ENCODE measurements at places on chromosomes 2 and 18. TPM values are rescaled to one million over a fixed set of nuclear protein-coding genes. Genes with fewer than 3 reads are reported as not detected.
A peak's percentile ranks its signal among the peaks of the same experiment; 100 is the strongest.

GRCh38 chr2:220705678-220706077 is 866.4 kb downstream of the EPHA4 start:
- no peak overlapping the region for H3K27ac ChIP-seq
- H3K36me3 ChIP-seq: peaks cover 10% of the 10 kb centered on the region
- no peaks in the 10 kb centered on the region for H3K27me3 ChIP-seq
- no peaks in the 10 kb centered on the region for H3K4me1 ChIP-seq

DNA sequence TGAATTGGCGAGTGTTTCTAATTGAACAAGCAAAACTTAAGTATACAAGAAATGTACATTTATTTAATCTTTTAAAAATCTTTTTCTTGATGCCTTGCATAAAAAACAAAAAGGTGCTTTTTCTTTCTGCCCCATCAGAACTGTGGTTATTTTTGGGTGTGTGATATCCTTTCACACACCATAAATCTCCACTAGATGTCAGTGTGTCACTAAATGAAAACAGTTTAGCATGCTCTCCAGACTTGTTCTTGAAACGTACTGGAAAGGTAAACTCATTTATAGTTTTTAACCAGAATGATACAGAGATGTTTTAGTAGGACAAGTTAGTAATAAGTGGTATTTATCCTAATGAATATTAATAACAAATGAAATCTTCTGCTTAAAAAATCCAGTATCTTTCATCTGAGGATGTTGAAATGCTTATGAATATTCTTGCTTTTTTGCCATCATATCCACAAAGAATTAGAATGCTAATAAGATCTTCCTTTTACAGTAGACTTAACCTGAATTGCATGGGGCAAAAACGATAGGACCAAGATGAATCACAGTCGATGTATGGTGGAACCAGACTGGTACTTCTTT is 96.8 kb downstream of the UBE2E3 start:
- H3K4me3 ChIP-seq: no peak overlapping the region
- no peaks in the 10 kb centered on the region for H3K36me3 ChIP-seq
- no peaks in the 10 kb centered on the region for H3K27me3 ChIP-seq
- no peaks in the 10 kb centered on the region for H3K4me1 ChIP-seq
- DNase-seq: no peak
- H3K27ac ChIP-seq: no peak overlapping the region

DNA sequence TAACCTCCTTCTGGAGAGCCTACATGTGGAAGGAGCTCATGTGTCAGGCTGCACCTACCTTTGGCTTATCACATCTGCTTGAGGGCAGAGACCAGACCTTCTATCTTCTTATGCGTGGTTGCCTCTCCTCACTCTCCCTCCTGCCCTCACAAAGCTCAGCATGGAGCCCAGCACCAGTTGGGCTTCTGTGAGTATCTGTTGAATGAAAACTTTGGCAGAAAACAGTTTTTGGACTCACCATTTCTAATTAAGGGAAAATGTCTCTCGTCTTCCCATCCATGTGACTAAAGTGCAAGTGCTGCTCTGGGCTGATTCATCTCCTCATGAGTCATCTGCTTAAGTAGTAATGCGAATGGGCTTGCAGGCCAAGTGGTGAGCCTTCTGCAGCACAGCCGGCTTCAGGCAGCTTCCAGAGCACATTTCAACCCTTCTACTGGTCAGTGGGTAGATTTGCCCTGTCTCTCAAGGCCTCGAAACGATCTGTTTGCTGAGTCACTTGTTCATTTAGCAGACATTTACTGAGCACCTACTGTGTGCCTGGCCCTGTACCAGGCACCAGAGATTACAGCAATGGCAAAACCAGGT is 102.6 kb downstream of the VSNL1 start:
- no peaks in the 10 kb centered on the region for H3K27me3 ChIP-seq
- no peak overlapping the region for H3K27ac ChIP-seq
- H3K4me3 ChIP-seq: no peak overlapping the region

- peaks cover 25% of the 10 kb centered on the region for H3K36me3 ChIP-seq
- H3K27me3 ChIP-seq: no peaks in the 10 kb centered on the region
- H3K4me3 ChIP-seq: no peak overlapping the region
- no peak overlapping the region for H3K27ac ChIP-seq
- H3K4me1 ChIP-seq: no peaks in the 10 kb centered on the region
- DNase-seq: no peak
Measured at GRCh38 chr2:103605071-103605780, 843.4 kb downstream of the TMEM182 start.

DNA sequence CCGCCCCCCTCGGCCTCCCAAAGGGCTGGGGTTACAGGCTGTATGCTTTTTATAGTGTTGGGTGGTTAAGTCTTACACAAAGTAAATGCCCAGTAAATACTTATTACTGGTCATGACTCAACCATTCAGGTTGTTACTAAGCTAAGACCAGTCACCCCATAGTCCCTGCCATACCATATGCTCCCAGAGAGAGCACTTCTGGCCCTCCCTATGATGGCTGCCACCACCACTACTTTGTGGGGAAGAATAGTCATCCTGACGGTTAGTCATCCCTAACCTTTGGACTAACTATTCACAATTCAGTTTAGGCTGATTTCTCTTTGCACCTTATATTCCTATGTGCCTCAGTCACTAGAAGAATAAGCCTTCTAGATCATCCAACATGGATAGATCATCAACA is 42.0 kb upstream of the MSH2 start:
- H3K36me3 ChIP-seq: no peaks in the 10 kb centered on the region
- H3K27me3 ChIP-seq: no peaks in the 10 kb centered on the region
- no peaks in the 10 kb centered on the region for H3K4me1 ChIP-seq

DNA sequence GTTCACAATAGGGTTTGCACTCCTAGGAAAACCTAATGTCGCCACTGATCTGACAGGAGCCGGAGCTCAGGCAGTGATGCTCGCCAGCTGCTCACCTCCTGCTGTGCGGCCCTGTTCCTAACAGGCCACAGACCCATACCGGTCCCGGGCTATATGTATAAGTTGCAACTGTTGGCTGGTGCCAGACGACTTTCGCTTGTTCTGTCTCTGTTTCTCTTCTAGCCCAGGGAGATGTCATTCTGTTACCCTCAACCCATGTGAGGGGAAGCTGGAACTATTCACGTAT is 170.3 kb downstream of the BCL2 start:
- DNase-seq: no peak
- H3K4me1 ChIP-seq: no peaks in the 10 kb centered on the region
- no peak overlapping the region for H3K27ac ChIP-seq
- H3K36me3 ChIP-seq: no peaks in the 10 kb centered on the region
- no peak overlapping the region for H3K4me3 ChIP-seq
- no peaks in the 10 kb centered on the region for H3K27me3 ChIP-seq

Gene KCNF1
- 3.2 TPM for total RNA-seq

- no peak overlapping the region for H3K27ac ChIP-seq
- no peak for DNase-seq
- H3K27me3 ChIP-seq: no peaks in the 10 kb centered on the region
Measured at GRCh38 chr2:120922571-120923332, 187.1 kb downstream of the GLI2 start.

DNA sequence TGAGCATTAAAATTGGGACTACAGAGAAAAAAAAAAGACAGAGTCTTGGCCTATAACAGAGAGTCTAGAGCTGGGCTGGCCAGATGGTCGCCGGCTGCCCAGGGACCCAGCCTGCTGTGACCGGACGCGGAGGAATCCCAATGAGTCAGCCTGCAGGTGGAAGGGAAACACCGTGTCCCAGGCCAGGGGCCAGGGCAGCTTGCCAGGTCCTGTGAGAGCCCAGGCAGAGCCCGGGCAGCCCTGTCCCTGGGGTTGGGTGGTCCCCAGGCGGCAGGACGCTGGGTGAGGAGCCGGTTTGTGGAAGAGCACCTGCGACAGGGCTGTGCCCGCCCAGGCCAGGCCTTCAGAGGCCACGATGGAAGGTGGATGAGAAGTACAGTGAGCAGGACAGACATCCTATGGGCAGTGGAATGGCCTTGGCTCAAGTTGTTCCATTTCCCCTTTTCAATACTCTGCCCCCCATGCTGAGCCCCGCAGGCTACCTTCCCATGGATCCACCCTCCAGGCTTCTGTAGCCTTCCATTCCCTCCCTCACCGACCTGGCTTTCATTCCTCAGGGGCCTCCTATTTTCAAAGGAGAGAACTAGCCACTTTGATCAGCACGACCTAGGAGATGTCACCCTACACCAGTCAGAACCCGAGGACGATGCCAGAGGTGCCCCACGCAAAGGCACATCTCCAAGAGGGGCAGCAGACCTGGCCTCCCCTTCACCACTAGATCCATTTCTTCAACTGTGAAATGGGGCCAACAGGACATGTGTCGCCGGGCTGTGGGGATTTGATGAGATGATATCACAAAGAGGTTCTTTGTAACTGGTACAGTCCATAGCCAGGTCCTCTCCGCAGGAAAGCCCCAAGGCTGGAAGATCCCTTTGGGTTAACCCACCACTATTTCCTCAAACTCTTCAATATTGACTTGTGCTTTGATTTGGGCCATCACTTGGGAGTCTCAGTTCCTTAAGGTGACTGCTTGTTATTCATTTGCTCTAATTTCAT is 87.5 kb downstream of the POLR1A start:
- H3K27me3 ChIP-seq: no peaks in the 10 kb centered on the region
- DNase-seq: no peak
- peaks cover 11% of the 10 kb centered on the region for H3K36me3 ChIP-seq
- no peak overlapping the region for H3K4me3 ChIP-seq

DNA sequence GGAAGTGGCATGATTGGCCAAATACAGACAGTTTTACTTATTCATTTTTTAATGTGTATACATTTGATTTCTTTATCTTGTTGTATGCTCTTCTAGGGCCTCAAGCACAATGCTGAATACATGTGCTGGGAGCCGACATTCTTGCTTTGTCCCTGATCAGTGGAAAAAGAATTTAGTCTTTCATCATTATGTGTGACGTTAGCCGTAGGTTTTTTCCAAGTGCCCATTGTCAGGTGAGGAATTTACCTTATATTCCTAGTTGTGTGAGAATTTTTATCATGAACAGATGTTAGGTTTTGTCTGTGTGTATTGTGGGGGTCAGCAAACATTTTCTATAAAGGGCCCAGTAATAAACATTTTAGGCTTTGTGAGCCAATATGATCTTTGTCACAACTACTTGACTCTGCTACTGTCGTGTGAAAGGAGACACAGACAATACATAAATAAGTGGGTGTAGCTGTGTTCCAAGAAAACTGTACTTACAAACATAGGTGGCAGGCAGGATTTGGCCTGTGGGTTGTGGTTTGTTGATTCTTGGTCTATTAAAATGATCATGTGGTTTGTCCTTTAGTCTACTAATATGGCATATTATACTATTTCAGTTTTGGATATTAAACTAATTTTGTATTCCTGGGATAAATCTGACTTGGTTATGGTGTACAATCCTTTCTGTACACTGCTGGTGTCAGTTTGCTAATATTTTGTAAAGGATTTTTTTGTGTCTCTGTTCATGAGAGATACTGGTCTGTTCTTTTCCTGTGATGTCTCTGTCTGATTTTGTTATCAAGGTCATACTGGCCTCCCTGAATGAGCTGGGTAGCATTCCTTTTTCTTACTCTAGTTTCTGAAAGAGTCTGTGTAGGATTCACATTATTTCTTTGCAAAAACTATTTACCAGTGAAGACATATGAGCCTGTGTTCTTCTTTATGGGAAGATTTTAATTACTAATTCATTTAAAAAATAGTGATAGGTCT is 132.2 kb upstream of the SMAD7 start:
- H3K4me1 ChIP-seq: no peaks in the 10 kb centered on the region
- no peak overlapping the region for H3K4me3 ChIP-seq
- H3K27me3 ChIP-seq: no peaks in the 10 kb centered on the region

Gene GRB14
- total RNA-seq: 7.6 TPM

Gene RBM44
- total RNA-seq: 0.22 TPM

- no peak overlapping the region for H3K27ac ChIP-seq
- H3K27me3 ChIP-seq: no peaks in the 10 kb centered on the region
- no peaks in the 10 kb centered on the region for H3K36me3 ChIP-seq
- H3K4me1 ChIP-seq: no peaks in the 10 kb centered on the region
Measured at GRCh38 chr2:33215299-33215698, 261.1 kb upstream of the RASGRP3 start.

GRCh38 chr18:48674758-48675351 is 136.0 kb downstream of the CTIF start:
- H3K27me3 ChIP-seq: no peaks in the 10 kb centered on the region
- H3K27ac ChIP-seq: no peak overlapping the region

Gene FBXO36
- total RNA-seq: 3.4 TPM

- H3K4me1 ChIP-seq: no peaks in the 10 kb centered on the region
- peaks cover 8% of the 10 kb centered on the region for H3K36me3 ChIP-seq
- H3K27me3 ChIP-seq: no peaks in the 10 kb centered on the region
- no peak for DNase-seq
- H3K27ac ChIP-seq: no peak overlapping the region
Measured at GRCh38 chr2:201931951-201932350, 101.7 kb upstream of the FZD7 start.

Gene CYP27C1
- 2.3 TPM for total RNA-seq

Gene KCNG2
- 0.15 TPM for total RNA-seq

GRCh38 chr18:37294951-37295350 is 270.6 kb downstream of the CELF4 start:
- peak; percentile 82 for DNase-seq
- H3K36me3 ChIP-seq: no peaks in the 10 kb centered on the region
- H3K27ac ChIP-seq: no peak overlapping the region
- H3K4me1 ChIP-seq: no peaks in the 10 kb centered on the region
- no peak overlapping the region for H3K4me3 ChIP-seq
- H3K27me3 ChIP-seq: no peaks in the 10 kb centered on the region

GRCh38 chr2:225820826-225821225 is 421.3 kb downstream of the NYAP2 start:
- no peaks in the 10 kb centered on the region for H3K36me3 ChIP-seq
- no peak overlapping the region for H3K27ac ChIP-seq
- H3K4me3 ChIP-seq: no peak overlapping the region
- no peaks in the 10 kb centered on the region for H3K4me1 ChIP-seq
- no peaks in the 10 kb centered on the region for H3K27me3 ChIP-seq
- DNase-seq: no peak

Gene LIMS3
- 0.46 TPM for total RNA-seq

DNA sequence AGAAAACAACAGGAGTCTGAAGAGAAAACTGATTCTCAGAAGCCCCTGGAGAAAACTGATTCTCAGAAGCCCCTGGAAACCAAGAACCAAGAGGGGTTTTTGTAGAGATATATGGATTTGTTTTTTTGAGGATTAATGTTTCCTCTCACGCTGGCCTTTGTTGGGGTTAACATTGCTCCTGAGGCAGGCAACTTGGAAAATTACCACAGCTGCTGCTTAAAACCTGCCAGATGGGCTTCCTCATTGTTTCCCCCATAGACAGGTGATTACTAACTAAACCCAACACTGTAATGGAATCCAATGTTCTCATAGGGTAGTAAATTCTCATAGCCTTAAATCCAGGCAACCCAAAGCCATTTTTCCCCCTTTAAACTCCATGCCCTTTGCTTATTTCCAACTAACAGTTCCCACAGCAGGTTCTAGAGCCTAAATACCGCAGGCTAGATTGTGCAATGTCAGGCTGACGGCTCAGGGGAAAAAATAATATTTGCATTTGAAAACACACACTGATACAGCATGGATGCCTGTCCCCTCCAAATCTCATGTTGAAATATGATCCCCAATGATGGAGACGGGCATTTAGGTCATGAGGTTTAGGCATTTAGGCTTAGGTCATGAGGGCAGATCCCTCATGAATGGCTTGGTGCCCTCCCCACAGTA is 272.3 kb upstream of the PKDCC start:
- no peak overlapping the region for H3K27ac ChIP-seq
- 0 out of 2 replicates have a peak, but pooled peaks cover 2% of the 10 kb centered on the region for H3K4me1 ChIP-seq
- no peak for DNase-seq
- no peaks in the 10 kb centered on the region for H3K27me3 ChIP-seq
- H3K4me3 ChIP-seq: no peak overlapping the region
